ENCODE measurements at places on chromosomes 1 and 21.

DNA sequence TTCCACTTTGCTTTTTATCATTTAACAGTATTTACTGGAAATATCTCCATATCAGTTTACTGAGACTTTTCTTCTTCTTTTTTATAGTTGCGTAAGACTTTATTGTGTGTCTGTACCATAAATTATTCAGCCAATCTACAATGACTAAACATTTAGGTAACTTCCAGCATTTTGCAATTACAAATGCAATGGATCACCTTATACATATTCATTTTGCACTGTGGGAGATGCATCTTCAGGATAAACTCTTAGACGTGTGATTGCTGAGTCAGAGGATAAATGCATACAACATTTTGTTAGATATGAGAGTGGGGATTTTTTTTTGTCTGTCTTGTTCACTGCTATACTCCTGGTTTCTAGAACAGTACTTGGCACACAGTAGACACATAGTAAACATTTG lies 95.7 kb upstream of the GCLM start:
- DNase-seq = no peak

- DNase-seq = no peak
Measured at GRCh38 chr1:59915516-59915915, 11.1 kb downstream of the CYP2J2 start.

DNA sequence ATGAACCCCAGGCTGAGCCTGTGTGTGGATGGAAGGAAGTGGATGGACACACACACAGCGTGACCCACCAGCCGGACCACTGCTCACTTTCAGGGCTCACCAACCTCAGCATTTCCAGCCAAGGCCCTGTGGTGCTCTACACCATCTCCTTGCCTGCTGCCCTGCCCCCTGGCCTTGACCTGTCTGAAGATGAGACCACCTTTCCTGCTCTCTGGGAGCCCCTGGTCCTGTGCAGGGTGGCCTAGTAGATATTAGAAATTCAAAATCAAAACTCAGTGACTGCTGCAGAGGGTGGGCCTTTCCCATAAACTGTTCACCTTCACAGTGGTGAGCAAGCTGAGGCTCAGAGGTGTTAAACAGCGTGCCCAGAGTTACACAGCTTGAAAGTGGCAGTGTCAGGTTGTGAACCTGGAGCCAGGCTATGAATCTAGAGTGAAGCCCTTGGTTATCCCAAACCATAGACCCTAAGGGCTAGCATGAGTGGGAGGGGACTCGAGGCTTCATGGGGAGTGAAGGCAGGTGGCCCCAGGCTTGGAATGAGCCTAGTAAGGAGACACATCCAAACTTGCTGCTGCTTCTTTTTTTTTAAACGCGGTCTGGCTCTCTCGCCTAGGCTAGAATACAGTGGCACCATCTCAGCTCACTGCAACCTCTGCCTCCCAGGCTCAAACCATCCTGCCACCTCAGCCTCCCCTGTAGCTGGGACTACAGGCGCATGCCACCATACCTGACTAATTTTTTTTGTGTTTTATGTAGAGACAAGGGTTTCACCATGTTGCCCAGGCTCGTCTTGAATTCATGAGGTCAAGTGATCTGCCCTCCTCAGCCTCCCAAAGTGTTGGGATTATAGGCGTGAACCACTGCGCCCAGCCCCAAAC lies 41.5 kb downstream of the MAN1C1 start:
- no peak for DNase-seq

GRCh38 chr1:9183898-9184297 lies 50.7 kb upstream of the H6PD start:
- DNase-seq = no peak

Measured in stimulated activated naive CD8-positive, alpha-beta T cell treated with anti-CD3 and anti-CD28 coated beads, Interleukin-15, amount 100 ng/mL, for 72 hours (primary cell).